ENCODE measurements at places on chromosomes 6 and 20.
A peak's percentile ranks its signal among the peaks of the same experiment; 100 is the strongest.

DNA sequence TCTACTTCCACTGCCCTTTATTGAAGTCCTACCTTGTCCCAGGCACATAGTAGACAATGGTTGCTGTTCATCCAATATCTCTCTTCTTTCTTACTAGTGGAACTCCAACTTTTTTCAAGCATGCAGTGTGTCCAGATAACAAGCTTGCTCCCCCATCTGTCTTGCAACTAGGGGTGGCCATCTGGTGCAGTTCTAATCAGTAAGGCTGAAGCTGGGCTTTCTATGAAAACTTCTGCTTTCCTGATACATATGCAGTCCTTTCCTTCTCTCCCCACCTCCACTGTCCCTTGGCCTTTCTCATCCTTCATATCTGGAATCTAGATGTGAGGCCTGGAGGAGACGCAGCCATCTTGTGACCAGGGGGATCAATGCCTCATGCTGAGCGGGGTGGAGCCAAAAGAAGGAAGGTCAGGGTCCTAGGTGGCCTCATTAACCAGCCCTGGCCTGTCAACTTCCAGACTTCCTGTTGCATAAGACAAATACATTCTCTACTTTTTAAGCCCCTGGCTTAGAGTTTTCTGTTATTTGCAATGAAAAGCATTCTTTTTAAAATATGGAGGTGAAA is 59.6 kb upstream of the ZFP64 start:
- no peak for DNase-seq

- no peak for DNase-seq
Measured at GRCh38 chr20:17725094-17725835, 25.5 kb downstream of the BANF2 start.

GRCh38 chr6:142761756-142762155 is 183.2 kb downstream of the HIVEP2 start:
- no peak for DNase-seq

GRCh38 chr20:37741570-37741969 is 47.7 kb downstream of the CTNNBL1 start:
- no peak for DNase-seq

- DNase-seq, result peak; percentile 10
Measured at GRCh38 chr6:10429638-10430427, 15.0 kb upstream of the TFAP2A start.

- DNase-seq, result no peak
Measured at GRCh38 chr20:43838703-43839060, 76.0 kb upstream of the TOX2 start.

DNA sequence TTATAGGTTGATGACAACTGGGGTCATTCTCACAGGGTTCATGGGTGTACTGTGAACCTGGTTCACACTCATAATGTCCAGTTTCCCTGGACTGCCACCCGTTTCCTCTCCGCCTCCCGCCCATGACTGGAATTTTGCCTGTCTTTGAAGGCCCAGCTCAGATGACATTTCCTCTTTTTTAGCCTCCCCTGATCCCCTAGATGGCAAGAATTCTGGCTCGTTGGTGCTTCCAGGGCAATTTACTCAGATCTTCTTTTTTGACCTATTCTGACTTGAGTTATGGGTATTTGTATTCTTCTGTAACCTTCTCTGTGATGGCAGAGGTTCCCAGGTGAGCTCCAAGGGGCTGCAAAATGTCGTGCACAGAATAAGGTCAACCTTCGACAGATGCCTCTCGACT is 5.7 kb upstream of the CITED2 start:
- DNase-seq, result no peak

DNA sequence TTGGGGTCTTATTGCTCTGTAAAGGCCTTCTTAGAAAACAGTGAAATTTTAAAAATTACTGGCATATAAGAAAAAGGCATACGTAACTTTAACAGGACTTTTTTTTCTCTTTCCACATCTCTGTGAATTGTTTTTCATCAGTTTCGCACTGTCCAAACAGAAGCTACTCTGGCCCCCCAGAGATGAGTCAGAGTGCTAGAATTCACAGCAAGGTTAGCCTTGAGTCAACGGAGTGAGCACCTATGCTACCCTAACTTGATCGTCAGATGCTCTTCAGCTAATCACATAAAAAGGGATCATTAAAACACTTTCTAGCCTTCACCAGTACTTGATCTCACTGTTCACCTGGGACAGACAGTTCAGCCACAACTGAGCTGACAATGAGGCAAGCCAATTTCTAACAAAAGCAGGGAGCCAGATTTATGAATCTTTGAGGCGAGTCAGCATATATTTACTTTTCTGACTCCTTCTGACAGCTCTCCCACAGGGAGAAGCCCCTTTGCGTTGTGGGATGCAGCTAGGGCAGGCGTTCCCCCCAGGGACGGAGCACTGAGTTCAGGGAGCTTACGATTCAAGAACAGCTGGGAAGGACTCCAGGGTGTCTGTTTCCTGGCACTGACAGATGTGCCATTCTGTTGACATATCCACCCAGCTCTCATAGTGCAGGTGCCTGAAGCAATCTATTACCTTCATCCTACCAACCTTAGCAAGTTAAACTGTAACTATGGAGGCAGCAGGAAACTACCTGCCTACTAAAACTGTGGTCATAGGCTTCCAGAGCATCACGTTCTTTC is 46.4 kb upstream of the SPDEF start:
- no peak for DNase-seq

GRCh38 chr6:6521961-6522482 is 66.5 kb upstream of the LY86 start:
- no peak for DNase-seq

DNA sequence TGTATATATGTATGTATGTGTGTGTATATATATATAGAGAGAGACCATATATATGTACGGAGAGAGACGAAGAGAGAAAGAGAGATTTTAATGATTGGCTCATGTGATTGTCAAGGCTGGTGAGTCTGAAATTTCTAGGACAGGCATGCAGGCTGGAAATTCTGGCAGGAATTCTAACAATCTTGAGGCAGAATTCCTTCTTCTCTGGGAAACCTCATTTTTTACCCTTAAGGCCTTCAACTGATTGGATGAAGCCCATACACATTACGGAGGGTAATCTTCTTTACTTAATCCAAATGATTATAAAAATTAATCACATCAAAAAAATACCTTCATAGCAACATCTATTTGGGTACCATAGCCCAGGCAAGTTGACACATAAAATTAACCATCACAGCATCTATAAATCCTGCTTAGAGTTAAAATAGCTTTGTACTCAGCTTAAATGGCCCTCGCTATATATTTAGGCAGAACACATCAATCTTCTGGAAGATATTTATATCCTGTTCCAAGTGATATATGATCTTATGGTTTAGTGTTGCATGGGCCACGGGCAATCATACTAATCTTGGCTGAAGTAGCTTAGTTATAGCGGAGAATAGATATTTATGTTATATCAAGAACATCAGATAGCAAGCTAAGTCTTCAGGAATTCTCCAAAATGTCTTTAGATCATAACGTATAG is 36.6 kb downstream of the ABRACL start:
- no peak for DNase-seq

- no peak for DNase-seq
Measured at GRCh38 chr6:70380252-70380651, 33.1 kb upstream of the FAM135A start.

- no peak for DNase-seq
Measured at GRCh38 chr6:10655508-10656055, 38.8 kb downstream of the C6orf52 start.

DNA sequence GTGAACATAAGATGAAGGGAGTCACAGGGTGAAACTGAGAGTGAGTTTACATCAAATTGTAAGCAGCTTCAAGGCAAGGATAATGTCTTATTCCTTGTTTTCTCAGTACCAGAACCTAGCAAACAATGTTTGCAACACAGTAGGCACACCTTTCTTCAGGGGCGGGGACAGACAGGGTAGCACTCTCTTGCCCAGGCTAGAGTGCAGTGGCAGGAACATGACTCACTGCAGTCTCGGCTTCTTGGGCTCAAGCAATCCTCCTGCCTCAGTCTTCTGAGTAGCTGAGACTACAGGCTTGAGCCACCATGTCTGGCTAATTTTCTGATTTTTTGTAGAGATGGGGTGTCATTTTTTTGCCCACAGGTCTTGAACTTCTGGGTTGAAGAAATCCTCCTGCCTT is 299.8 kb downstream of the CD83 start:
- no peak for DNase-seq

DNA sequence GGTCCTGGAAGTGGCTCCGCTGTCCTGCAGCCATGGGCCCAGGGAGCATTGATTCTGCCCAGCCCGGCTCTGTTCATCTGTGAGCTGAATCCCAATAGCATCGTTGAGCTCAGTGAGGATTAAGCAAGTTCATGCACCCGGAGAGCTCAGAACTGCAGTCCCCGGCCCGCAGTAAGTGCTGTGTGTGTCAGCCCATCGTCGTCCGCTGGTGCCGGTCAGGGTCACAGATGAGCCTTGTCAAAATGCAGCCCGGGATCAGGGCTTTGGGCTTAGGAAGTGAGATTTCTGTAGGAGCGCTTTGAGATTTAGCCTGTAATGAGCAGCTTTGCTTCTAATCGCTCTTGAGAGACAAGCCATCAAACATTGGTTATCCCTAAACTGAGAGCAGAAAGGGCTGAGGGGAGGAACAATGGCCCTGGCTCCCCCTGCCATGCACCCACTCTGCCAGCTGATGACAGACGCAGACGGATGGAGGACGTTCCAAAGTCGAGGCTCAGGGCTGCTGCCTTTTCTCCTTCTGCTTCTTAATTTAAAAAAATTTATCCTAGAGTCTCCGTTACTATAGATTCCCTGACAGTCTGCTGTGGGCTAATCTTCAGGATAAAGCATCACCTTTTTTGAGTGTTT is 25.6 kb upstream of the SULF2 start:
- DNase-seq, result no peak

DNA sequence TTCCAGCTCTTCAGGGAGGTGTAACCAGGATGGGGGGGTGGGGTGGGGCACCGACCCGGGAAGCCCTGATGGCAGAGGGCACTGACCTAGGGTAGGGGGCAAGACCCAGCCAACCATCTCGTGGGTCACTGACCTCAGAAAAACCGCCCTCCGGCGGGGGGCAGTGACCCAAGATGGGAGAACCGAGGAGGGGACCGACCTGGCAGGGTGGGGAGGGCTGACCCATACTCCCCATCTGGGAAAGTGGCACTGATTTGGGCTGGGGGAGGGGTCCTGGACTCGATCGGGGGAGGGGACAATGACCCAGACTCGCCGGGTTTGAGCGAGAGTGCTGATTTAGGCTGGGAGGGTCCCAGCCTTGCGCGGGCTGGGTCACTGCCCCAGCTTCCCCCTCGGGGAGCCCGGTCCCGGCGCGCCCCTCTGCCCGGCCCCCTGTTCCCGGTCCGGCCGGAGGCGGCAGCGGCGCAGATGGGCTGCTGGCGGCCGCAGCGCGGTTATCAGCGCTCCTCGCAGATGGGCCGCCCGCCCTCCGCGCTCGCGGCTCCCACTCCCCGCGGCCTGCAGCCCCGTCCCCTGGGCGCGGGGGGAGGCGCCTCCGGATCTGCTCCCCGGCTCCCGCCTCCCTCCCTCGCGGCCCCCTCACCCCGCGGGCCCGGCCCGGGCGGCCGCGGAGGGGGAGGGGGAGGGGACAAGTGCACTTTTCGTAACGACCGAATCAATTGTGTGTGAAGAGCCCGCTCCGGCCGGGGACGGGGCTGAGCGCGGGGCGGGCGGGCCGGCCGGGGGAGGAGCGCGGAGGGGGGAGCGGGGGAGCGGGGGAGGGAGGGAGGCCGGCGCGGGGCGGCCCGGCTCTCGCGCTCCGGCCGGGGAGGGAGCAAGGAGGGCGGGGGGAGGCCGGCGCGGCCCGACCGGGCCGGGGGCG is 2.2 kb downstream of the NOL4L start:
- DNase-seq, result no peak

DNA sequence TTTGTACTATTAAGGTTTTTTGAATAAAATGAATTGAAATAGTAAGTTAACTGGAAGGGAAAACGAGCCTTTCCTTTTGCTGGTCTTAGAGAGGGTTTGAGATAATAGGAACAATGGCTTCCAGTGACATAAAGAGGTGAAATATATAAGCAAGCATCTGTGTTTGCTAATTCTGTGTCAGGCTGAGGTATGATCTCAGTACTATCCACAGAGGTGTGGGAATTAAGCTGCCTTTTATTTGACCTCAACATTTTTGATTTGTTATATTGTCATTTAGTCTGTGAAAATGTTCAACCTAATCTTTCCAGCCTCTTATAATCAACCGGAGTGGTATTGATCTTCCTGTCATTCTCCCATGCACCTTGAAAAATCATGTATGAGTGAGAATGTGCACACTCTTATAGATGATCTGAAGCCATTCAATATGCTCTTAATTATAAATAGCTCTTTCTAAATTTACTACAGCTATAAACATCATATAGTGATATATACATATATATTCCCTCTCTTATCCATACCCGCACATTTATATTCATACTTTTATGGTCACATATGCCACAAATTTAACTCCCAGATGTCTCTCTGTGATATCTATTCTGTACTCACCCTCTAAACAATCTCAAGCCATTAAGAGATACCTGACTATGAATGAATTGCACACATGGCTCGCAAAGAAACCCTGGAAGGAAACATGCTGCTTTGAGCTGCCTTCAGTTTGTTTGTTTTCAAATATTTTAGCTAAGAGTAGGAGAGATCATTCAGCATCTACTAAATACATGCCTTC is 754.7 kb upstream of the NRSN1 start:
- no peak for DNase-seq

DNA sequence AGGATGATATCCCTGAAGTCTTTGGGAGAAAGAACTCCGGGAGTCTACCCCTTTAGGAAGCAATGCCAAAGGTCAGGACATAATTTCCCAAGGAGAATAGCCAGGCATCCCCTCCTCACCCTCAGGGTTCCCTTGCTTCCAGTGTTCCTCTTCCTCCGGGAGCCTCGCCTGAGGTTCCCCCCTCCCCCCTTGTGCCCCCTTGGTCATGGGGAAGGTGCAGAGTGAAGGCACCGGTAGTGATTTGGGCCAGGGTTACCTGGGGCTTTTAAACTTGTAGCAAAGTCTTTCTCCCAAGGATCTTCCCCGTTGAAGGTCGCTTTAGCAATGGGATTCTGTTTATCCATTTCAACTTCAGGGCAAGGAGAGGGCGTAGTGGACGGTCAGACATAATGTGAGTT is 1.2 kb downstream of the ISM1 start:
- DNase-seq, result no peak

- no peak for DNase-seq
Measured at GRCh38 chr20:63915471-63915870, 20.5 kb downstream of the DNAJC5 start.

DNA sequence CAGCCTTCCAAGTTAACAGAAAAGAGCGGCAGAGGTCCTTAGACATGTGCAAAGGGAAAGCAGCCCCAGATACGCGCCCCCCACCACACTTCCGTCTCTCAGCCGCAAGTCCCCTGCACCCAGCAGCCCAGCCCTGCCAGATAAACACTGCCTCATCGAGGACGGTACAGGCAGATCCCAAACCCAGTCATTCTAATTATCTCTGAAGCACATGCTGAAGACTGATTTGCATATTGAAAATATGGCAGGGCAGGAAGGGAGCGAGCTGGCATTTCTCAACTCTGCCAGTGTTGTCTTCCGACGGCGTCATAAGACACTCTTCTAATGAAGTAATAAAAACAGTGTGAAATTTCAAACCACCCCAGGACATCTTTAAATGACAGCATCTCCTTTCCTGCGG is 122.8 kb upstream of the CDH4 start:
- DNase-seq, result no peak

- DNase-seq, result peak; percentile 75
Measured at GRCh38 chr6:83708970-83709747, at the start of gene SNAP91. TSS of gene SNAP91 (minus strand) at chr6:83709101. CDS start at chr6:83707927, 1,174 bp downstream.
